ENCODE measurements at places on chromosomes 4 and X.

GRCh38 chr4:92885632-92886031 lies 581.9 kb downstream of the GRID2 start:
- DNase-seq = no peak

GRCh38 chrX:39915596-39915995 lies 182.2 kb downstream of the BCOR start:
- no peak for DNase-seq

DNA sequence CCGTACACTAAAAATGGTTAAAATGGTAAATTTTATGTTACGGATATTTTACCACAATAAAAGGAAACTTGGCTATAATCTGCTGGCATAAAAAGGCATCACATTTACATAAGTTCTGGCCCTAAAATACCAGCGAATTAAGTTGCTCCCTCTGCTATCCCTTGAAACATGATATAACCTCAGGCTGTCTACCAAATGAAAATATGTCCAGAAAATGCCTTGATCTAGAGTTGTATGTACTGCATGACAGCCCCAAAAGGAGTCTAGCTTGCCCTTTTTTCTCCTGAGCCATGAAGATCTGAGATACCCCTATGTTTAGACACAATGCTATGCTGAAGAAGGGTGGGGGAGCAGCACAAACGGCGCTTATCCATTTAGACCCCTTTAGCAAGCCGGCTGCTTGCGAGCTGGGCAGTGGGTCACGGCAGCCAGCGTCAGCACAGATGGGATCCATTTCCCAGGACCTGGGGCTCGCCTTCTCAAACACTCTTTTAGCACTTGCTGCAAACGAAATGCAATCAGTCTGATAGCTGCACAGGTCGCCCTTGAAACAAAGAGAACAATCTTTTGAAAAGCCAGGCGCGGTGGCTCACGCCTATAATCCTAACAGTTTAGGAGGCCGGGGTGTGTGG lies 77.0 kb downstream of the AFAP1 start:
- DNase-seq = no peak

- no peak for DNase-seq
These were observed 338.3 kb upstream of the NR3C2 start for GRCh38 chr4:148780426-148781005.

DNA sequence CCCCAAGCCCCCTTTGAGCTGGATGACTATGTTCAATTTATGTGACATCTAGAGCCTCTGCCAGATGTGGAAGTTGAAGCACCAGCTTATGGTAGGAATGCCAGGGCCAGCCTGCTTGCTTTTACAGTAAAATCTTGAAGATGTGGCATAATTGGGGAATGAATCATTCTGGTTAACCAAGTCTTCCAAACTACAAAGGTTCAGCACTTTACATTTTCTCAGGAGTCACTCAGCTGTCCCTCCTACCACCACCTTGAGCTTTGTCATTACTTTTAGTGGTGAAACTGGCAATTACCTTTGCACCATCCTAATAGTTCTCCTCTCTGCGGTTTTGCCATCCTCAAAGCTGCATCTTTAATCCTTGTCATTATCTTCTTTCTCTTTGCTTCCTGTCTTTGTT lies 172.2 kb downstream of the HS6ST2 start:
- no peak for DNase-seq

GRCh38 chr4:111952688-111953087 lies 192.6 kb upstream of the FAM241A start:
- DNase-seq = no peak

DNA sequence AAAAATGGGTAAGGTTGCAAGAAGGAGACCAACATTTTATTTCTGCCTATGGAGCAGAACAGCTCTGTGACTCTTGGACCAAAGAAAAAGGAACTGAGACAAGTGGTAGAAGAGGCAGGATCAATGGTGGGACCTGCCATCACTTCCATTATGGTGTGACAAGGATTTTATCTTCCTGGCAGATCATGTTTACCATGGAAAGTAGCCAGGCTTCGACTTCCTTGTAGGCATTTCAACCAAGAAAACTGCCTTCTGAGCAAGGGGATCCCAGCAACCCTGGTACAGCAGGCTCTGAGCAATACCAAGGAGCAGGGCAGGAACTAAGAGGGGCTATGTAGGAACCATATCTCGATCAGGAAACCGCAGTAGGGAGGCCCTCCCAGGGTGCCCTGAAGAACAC lies 317.4 kb downstream of the IQCM start:
- no peak for DNase-seq

- DNase-seq = no peak
These were observed 20.6 kb downstream of the GABRQ start for GRCh38 chrX:152658302-152658701.

- DNase-seq = no peak
These were observed 558.5 kb downstream of the IL15 start for GRCh38 chr4:142194905-142195304.

GRCh38 chr4:109126856-109127255 lies 175.6 kb downstream of the COL25A1 start:
- no peak for DNase-seq

DNA sequence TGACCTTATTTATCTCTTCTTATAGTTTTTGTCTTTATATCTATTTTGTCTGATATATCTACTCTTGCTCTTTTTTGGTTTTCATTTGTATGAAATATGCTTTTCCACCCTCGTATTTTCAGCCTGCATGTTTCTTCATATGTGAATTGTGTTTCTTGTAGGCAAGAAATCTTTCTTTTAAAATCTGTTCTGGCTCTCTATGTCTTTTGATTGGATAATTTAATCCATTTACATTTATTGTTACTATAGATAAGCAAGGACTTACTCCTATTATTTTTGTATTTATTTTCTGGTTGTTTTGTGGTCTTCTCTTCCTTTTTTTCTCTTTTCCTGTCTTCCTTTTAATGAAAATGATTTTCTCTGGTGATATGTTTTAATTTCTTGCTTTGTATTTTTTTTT lies 403.1 kb downstream of the DCAF12L2 start:
- DNase-seq = no peak

DNA sequence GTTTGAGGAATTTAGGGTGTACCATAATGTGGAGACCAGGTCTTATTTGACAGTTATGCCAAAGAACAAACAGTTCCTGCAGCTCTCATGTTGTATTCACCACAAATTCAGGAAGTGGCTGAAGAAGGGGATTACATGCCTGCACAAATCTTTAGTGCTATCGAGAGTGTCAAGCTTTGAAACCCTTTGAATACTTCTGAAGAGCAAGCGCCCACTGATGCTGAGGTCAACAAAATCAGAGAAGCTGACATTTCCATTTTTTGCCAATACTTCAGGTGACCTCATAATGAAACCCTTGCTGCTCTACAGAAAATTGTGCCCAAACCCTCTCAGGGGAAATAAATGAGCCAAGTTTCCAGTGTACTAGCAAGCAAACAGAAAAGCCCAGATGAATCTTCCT lies 28.4 kb downstream of the PAK3 start:
- no peak for DNase-seq

- no peak for DNase-seq
These were observed 144.3 kb upstream of the CPEB2 start for GRCh38 chr4:14857981-14858380.

DNA sequence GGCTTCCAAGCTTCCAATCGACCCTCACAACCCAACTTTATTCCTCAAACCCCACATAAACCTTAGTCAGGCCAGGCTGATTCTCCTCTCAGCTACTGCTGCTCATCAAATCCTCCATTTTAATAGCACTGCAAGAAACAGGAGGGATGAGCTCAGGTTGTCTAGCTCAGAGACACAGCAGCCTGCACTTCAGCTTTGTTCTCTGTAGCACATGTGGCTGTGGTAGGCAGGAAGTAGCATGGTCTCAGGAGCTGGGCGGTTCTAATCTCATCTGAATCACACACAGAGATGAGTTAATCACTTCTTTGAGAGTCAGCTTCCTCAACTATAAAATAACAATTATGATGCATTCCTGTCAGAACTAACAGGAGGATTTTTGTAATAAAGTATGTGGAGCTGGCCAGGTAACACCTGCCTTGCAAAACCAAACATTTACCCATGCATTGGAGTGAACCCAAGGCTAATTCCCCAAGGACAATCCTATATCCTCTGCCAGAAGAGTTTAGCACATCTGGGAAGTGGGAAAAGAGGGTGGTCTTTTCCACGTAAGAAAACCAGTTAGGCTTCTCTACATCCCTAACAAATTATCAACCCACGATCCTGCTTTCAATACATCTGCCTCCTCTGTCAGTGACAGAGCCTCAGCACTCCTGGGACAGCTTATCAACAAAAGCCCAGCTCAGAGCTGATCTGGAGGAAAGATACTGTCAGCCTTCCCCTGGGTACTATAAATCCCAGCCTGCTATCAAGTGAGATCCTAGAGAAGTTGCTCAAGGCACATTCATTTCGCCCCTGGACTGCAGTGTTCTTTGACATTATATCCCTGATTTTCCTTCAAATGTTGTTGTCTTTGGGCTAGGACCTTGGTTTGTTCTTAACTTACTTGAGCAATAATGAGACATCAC lies 32.8 kb downstream of the ELOVL6 start:
- DNase-seq = no peak

DNA sequence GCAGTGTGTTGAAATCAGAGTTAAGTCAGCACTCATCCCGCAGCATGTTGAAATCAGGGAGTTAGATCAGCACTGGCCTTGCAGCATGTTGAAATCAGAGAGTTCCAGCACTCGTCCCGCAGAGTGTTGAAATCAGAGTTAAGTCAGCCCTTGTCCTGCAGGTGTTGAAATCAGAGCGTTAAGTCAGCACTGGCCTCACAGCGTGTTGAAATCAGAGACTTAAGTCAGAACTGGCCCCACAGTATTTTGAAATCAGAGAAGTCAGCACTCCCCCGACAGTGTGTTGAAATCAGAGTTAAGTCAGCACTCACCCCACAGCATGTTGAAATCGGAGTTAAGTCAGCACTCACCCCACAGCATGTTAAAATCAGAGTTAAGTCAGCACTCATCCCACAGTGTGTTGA lies 10.9 kb upstream of the UVSSA start:
- DNase-seq = no peak

DNA sequence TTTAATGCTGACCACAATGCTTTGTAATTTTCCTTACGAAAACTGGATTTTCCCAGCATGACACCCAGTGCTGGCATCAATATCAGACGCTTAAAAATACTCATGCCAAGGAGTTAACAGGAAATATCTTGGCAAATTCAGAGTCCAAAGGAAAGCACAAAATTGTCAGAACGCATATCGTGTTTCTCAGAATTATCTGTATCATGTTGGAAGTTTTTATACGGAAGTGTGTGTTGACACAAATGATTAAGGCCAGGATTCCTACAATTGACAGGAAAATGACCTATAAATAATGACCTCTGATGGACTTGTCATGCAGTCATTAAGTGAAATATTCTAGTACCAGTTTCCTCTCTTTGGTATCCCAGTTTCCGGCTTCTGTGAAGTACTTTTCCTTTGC lies 132.1 kb upstream of the TLL1 start:
- no peak for DNase-seq

- no peak for DNase-seq
These were observed 36.8 kb downstream of the LRP2BP start for GRCh38 chr4:185358959-185359358.

DNA sequence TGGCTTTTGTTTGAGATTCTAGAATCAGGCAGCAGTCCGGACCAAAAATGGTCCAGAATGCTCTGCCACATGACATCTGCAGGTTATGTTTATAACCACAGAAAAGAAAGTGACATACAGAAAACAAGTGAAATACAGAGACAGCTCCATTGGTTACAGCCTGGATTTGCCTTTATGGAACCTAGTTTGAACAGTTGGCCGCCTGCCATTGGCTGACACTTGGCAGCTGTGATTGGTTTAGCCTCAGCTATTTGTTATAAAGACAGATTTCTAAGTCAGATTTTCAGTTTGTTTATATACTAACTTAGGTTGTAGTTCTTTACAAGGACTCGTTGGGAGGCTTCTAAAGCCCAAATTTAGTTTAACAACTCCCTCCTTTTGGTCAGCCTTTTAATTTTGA lies 40.8 kb upstream of the IL9R start:
- DNase-seq = no peak

GRCh38 chrX:1484638-1485019 lies 31.9 kb upstream of the ASMTL start:
- no peak for DNase-seq

- DNase-seq = no peak
These were observed 54.5 kb downstream of the RS1 start for GRCh38 chrX:18617407-18617750.

DNA sequence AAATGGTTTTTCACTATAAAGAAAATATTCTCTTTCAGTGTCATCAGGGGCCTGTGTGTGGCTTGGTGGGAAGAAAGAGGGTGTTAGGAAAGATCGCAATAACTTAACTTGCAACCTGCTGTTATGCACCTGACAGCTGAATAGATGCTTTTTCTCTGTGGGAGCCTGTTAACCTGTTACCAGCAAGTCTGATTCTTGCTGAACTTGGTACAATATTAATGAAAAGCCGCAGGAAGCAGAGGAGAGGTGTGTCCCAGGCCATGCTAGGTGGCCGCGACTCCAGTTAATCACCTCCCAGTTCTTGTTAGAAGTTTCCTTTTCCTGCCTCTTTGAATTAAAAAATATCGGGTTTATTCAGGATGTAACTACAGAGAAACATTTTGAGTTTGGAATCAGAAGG lies 494.8 kb upstream of the AGA start:
- DNase-seq = no peak

DNA sequence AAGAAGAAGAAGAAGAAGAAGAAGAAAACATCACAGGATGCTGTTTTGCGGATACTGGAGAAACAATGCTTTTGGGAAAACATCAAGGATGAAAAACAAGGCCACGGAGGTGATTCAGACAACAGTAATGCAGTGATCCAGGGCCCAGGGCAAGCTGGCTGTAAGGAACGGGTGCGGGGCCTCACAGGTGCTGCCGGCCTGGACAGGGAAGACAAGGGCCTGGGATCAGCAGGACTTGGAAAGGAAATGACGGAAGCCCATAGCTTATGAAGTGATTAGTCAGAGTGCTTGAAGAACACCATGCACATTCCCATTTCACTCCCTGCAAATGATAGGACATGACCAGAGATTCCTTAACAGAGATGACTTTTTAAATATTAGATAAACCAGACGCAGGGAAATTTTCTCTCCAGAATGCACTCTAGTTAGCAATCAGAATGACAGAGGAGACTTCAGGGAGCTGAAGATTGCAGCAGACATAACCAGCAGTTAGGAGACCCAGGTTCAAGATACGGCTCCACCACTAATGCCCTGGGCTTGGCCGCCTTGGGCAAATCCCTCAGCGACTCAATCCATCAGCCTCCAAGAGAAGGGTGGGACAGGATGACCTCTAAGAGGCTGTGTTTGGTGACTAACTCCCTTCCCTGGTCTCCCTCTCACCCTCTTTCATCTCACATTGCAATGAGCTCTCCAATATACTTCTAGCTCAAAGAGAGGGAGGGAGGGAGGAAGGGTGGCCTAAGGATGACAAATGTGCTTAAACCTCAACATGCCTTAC lies 54.1 kb downstream of the APBB2 start:
- no peak for DNase-seq

GRCh38 chr4:5619913-5620625 lies 88.3 kb downstream of the EVC2 start:
- no peak for DNase-seq

DNA sequence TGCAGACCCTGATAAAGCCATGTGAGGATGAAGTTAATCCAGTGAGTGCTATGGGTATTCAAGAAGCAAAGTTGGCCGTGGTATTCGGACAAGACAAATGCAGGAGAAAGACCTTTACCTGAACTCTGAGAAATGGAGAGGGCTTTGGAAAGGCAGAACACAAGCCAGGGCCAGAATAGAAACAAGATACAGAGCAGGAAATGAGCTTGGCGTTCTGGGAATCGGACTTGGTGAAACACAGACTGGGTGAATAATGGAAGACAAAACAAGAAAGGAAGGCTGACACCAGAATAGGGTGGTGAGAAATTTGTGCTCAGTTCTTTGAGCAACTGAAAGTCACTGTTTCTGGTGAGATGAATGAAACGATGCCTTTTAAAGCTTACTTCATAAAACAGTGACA lies 83.3 kb downstream of the VEGFC start:
- no peak for DNase-seq
